ENCODE measurements at places on chromosomes 2 and 18.

- DNase-seq = no peak
Observed at GRCh38 chr2:3604991-3605961, 10.4 kb downstream of the COLEC11 start.

GRCh38 chr2:43224571-43225092 lies 1.8 kb downstream of the ZFP36L2 start:
- DNase-seq = no peak

DNA sequence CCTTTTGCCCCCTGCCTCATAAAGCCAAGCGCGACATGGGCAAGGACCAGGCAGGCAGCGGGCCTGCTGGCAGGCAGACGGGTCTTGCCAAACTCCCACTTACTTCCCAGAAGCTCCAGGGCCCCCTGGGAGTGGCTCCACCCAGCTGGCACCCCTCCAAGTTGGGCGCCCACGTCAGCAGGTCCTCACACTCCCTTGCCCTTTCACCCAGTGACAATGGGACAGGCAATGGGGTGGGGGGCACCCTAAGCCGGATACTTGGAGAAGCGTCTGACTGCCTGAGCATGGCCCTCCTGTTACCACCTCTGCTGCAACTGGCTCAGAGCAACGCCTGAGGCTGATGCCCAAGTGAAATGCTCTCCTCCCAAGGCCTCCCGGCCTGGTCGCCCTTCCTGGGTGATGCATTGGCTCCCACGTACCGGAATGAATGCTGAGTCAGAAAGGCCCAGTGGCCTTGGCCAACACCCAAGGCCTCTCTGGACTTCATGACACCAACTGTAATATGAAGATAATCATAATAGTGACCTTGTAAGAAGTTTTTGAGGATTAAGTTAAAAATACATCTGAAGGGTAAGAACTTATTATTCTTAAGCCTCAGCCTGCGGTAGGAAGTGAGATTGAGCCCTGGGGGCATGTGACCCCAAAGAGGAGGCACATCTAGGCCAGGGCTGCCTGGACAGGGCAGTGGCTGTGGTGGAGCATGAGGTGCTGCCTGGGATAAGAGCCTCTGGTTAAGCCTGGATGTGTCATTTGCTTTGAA lies 31.6 kb downstream of the KCNK3 start:
- no peak for DNase-seq

- DNase-seq = no peak
Observed at GRCh38 chr2:16660114-16660513, 5.5 kb downstream of the CYRIA start.

DNA sequence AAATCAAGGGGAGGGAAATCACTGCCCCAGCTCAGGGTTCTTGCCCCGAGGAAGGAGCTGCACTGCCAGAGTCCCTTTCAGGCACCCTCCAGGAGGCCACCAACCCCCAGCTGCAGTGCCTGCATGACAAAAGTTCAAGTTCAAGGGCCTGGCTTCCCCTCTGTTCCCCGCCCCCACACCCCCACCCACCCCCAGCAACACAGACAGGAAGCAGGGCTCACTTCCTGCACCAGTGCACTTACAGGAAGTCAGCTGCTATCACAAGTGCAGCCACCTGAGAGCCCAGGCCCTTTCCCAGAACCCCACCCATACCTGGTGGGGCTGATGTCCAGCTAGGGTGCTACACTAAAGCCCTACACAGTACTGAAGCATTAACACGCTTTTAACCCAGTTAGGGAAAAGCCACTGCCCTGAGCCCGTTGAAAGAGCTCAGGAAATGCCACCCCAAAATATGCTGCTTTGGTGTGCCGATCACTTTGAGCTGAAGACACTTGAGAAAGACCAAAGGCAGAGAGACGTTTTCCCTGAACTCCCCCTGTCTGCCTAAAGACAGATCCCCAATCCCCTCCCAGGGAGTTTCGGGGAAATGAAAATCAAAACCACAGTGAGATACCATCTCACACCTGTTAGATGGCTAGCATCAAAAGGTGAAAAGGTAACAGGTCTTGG lies 109.9 kb upstream of the CAB39 start:
- no peak for DNase-seq

DNA sequence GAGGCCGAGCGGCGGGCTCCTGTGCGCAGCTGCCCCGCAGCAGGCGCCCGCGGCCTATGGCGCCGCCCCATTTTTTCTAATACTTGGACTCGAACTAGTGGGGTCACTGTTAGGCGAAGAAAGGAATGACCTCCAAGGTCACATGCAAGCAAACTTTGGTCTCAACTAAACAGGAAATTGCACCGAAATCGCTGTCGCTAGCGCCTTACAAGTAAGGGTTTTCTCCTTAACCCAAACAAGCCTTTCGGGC lies 339 bp downstream of the ACAA2 start:
- no peak for DNase-seq

DNA sequence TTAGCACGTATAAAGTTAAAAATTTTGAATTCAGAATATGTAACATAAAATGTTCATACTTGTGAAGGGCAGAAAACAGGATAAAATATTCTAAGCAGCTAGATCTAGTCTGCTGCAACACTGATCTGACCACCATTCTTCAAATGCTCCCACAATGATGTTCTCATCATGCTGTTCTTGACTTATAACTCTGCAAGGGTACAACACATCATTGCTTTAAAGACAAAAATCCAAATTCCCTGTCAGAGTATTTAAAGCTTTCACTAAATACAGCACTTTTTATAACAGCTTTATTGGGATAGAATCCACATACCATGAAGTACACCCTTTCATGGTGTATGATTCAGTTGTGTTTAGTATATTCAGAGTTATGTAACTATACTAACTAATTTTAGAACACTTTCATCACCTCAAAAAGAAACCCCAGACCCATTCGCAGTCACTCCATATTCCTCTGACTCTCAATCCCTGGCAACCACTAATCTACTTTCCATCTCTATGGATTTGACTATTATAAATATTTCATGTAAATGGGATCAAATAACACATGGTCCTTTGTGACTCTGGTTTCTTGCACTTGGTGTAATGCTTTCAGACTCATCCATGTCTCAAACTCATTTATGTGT lies 56.4 kb downstream of the MAP4K3 start:
- no peak for DNase-seq

GRCh38 chr18:44852818-44853217 lies 172.1 kb downstream of the SETBP1 start:
- DNase-seq = no peak

- DNase-seq = no peak
Observed at GRCh38 chr2:210188755-210189154, 17.5 kb upstream of the KANSL1L start.

DNA sequence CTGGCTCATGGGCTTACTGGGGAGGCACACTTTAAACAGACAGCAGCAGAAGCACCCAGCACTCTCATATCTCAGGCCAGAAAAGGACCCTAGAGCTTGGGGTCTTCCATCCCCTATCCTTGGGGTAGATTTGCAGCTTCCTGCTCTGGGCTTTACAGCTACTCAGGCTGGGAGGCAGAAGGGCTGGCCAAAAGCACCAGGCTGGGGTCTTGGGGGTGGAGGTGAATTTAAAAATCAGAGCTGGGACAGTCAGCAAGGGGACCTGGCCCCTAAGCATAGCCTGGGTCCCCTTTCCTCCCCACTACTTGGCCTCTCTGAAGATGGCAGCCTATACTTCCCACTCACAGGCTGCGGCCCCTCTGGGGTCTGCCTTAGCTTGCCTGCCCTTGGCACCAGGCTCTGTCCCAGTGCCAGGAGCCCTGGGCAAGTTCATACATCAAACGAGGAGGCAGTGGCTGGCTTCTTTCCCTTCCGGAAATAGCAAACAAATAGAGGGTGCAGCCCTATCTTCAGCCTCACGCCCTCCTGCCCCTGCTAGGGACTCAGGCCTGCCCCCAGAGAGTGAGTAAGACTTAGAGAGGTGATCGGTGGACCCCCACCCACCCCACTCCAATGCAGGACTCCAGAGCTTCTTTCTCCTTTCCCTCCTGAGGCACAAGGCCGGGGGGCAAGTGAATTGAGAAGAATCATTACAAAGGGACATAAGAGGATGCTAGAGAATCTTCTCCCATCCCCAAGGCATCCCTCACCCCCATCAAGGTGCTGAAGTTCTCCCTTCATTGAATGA lies 26.0 kb upstream of the TNS1 start:
- DNase-seq = no peak

DNA sequence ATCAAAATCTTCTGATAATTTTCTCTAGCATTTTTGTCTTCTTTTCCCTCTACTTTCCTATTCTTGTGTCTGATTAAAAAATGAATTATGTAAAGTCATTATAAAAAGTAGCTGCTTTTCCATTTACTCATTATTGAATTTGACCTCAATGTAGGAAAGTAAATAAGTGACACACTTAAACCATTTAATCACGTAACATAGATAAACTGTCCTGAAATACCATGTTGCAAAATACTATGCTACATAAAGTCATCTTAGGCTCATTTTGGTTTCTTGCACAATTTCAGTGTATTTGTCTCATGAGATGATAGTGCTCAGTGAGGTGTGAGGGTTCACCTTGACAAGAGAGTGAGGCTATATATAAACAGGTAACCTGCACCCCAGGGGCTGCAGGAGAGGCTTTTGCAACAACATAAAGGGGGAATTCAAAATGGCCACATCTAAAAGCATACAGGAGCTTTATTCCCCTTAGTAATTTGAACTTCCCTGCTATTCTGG lies 502.7 kb downstream of the RNF144A start:
- DNase-seq = no peak

- no peak for DNase-seq
Observed at GRCh38 chr2:82137441-82137840, 1832.9 kb upstream of the LRRTM1 start.

Data from glomerular endothelial cell (primary cell).